ENCODE measurements at places on chromosomes 2 and 18.

DNA sequence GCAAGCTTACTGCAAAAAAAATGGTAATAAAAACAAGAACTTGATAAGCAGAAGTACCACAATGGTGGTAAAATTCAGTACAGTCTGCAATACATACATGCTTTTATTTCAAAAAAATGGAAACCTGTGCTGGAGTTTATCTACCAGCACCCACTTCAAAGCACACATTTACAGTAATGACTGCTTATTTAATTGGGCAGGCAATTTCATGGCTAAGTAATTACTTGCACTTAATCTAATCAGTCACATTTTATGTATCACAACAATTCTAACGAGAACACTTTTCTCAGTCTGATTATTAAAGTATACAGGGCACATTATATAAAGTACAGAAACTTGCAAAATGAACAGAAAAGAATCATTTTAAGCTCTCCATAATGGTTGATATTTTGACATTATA lies 5.2 kb downstream of the APCDD1 start:
- DNase-seq = no peak

DNA sequence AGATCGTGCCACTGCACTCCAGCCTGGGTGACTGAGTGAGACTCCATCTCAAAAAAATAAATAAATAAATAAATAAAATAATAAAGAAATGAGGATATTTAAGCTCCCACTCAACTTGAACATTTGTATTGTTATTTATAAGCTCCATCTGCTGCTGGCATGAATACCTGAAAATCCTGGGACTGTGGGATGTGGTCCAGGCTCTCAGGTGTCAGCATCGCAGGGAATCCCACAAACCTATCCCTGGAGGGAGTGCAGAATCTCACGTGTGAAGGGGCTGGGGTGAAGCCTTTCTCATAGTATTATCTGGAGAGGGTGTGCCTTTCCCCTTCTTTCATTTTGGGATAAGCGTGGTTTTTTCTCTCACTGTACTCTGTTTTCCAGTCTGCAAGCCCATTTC lies 47.4 kb upstream of the POLE4 start:
- DNase-seq = no peak

DNA sequence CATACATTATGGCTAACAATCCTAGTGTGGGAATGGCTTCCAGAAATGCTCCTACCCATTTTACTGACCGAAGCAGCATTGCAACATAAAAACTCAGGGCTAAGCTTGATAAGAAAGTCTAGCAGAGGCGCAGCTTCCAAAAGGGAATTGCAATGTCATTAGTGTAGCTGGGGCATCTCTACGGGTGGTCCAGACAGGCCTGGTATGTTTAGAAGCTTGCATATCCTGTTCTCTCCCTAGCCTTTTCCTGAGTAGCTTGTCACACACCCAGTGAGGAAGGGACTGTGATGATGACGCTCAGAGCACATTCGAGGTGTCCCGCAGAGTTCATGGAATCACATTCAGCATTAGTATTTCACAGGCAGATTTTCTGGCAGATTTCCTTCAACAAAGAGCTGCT lies 38.0 kb upstream of the COL5A2 start:
- no peak for DNase-seq

DNA sequence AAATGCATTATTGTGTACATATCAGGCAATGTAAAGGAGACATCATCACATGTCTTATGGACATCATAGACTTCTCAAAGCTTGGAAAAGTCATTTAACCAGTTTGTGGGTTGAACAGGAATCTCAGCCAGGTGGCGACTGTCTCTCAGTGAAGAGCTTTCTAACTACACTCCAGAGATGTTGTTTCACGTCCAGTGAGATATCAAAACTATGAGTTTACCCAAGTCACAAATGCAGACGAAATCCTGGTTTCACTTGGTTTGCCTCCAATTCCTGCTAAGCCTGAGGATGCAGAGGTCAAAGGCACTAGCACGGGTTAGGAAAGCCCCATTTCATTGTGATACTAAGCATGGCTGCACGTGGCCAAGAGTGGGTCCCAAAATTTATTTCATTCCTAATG lies 384.5 kb upstream of the MEIS1 start:
- no peak for DNase-seq

- no peak for DNase-seq
Observed at GRCh38 chr18:78160961-78161656, 818.5 kb upstream of the SALL3 start.

DNA sequence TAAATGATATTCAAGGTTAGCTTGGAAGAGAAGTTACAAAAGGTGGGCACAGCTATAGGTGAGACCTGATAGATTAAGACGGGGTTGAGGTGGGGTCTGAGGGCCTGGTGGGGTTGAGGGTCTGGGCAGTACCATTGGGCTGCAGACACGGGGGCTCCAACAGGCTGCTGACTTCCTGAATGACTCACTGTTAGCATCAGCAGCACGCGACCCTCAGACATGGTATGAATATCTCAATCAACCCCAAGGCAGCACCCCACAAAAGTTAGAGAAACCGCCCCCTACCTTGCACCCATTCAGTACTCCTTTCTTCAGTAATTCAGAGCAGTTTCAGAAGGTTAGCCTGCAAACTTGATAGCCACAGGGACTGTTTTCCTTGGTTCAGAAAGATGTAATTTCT lies 10.8 kb upstream of the NCK2 start:
- DNase-seq = no peak

DNA sequence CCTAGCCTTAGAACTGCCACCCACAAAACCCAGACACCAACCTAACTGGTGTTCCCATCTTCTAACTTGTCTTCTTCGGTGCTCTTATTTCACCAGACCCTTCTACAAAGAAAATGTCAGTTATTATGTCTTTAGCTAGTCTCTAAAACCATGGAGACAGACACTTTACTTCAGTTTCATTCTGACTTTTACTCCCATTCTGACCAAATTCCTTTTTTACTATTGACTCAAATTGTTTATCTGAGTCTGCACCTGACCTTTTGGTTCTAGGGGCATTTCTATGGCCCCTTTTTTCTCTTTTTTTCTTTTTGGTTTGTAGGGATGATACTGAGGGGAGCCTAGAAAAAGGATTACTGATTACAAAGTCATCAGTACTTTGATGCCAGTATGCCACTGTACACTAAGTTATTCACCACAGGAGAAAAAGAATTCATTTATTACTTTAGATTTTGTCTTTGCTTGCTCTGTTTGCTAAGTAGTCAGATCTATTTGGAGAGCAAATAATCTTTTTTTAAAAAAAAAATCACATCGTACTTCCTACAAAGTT lies 6.8 kb upstream of the SLC1A4 start:
- DNase-seq = no peak

All from stimulated activated CD4-positive, alpha-beta T cell treated with anti-CD3 and anti-CD28 coated beads, Interleukin-4, amount 100 ng/mL, for 1 hour (primary cell).